ENCODE measurements at places on chromosomes 12 and 14. TPM values are rescaled to one million over a fixed set of nuclear protein-coding genes. Genes with fewer than 3 reads are reported as not detected.

Gene ATN1
- polyA plus RNA-seq = 2.4 TPM

Gene CACNA1C
- 0.39 TPM for polyA plus RNA-seq

Gene ANO2
- not detected for polyA plus RNA-seq

Gene IL31
- not detected for polyA plus RNA-seq

Gene KRT82
- not detected for polyA plus RNA-seq

Gene KCNMB4
- 86.5 TPM for polyA plus RNA-seq

Gene CEBPE
- not detected for polyA plus RNA-seq

Gene ZCCHC8
- polyA plus RNA-seq = 3.1 TPM

Gene CLECL1
- polyA plus RNA-seq = not detected

Gene PLEKHG7
- not detected for polyA plus RNA-seq

Gene SLC25A47
- polyA plus RNA-seq = not detected

Gene GPD1
- polyA plus RNA-seq = 3.1 TPM

Gene PRKAG1
- polyA plus RNA-seq = 66.8 TPM

Gene GPATCH2L
- 15.3 TPM for polyA plus RNA-seq

Gene ZNF891
- 0.74 TPM for polyA plus RNA-seq

Gene PRH1
- polyA plus RNA-seq = 47.9 TPM

Gene EFS
- polyA plus RNA-seq = 0.21 TPM

Gene DCAF11
- 9.2 TPM for polyA plus RNA-seq

Gene CPNE6
- polyA plus RNA-seq = 30.4 TPM

Gene FOXN4
- polyA plus RNA-seq = 0.40 TPM

Gene MEG3
- polyA plus RNA-seq = 225 TPM

Gene GDF3
- polyA plus RNA-seq = not detected

Gene MRPL42
- 170 TPM for polyA plus RNA-seq

Gene AKAP5
- polyA plus RNA-seq = 0.28 TPM

Gene FKBP11
- polyA plus RNA-seq = 2.2 TPM

Gene PSEN1
- 10.3 TPM for polyA plus RNA-seq

Gene PFKM
- polyA plus RNA-seq = 158 TPM

Gene SLC2A14
- polyA plus RNA-seq = 2.1 TPM

Gene C12orf56
- polyA plus RNA-seq = 38.8 TPM

Gene STRN3
- 211 TPM for polyA plus RNA-seq

Gene NINJ2
- polyA plus RNA-seq = 0.92 TPM

Gene NRL
- not detected for polyA plus RNA-seq

Gene ACTN1
- 3.0 TPM for polyA plus RNA-seq

Gene OR10A7
- not detected for polyA plus RNA-seq

Gene HOXC4
- polyA plus RNA-seq = not detected

Gene WNT5B
- polyA plus RNA-seq = not detected

Gene UTP20
- 8.0 TPM for polyA plus RNA-seq

Gene INF2
- polyA plus RNA-seq = 0.13 TPM

Gene FGF23
- polyA plus RNA-seq = not detected

Gene NRXN3
- polyA plus RNA-seq = 113 TPM

Gene MAP4K5
- polyA plus RNA-seq = 25.3 TPM

Gene PMCH
- 2.1 TPM for polyA plus RNA-seq

Gene SELPLG
- polyA plus RNA-seq = not detected

Gene TGM1
- not detected for polyA plus RNA-seq

Gene RD3L
- 3.6 TPM for polyA plus RNA-seq

Gene PRKAB1
- polyA plus RNA-seq = not detected

Gene LRRIQ1
- polyA plus RNA-seq = 6.0 TPM

Gene NAV3
- polyA plus RNA-seq = 5.9 TPM

Gene RBMS2
- polyA plus RNA-seq = 0.30 TPM

Data from Purkinje cell (primary cell).